Kidney epithelial cell (primary cell): ENCODE measurements at places on chromosomes 1 and 21.

DNA sequence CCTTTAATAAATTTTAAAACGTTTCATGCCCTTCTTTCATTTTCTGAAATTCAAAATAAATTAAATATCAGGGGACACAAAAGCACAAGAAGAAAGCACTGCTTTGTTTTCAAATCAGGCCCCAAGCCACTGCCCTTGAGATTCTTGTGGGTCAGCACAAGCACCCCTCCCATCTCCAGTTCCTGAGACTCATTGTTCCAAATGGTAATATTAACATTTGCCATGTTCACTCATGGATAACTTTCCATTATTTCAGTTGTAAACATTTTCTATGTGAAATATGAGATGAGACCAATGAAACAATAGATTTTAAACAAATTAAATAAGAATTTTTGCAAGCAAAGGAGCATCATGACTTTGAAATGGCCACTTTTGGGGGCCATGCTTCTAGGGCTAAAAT is 7.7 kb downstream of the OVAAL start:
- no peak for DNase-seq

DNA sequence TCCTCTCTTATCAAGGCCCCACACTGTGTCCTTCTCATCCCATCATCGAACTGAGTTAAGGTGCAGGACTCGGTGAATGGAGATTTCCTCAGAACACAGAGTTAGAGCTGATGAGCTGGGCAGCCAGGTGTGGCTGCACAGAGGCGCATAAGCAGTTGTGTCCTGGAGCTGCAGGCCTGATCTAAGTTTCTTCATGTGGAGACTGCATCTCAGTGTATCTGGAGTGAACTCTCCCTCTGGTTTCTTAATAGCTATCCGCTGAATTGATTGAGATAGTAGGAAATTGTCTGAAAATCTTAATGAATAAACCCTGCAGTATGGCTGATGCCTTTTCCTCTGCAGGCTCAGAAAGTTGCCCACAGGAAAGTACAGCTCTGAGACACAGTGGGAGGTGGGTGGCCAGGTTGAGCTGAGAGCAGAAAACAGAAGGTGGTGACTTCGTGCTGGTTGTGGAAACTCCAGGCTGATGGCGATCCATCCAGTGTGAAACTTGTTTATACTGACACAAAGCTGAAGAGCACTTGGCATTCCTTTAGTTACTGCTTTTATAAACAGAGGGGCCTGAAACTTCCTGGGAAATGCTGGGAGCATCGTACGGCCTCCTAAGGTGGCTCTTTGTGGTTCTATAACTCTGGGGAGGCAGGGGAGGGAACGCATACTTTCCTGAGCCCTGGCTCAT is 67.4 kb upstream of the F3 start:
- no peak for DNase-seq

GRCh38 chr1:185404291-185404690 is 87.2 kb upstream of the IVNS1ABP start:
- no peak for DNase-seq

- no peak for DNase-seq
Observed at GRCh38 chr1:226135059-226135651, 51.4 kb downstream of the ACBD3 start.

DNA sequence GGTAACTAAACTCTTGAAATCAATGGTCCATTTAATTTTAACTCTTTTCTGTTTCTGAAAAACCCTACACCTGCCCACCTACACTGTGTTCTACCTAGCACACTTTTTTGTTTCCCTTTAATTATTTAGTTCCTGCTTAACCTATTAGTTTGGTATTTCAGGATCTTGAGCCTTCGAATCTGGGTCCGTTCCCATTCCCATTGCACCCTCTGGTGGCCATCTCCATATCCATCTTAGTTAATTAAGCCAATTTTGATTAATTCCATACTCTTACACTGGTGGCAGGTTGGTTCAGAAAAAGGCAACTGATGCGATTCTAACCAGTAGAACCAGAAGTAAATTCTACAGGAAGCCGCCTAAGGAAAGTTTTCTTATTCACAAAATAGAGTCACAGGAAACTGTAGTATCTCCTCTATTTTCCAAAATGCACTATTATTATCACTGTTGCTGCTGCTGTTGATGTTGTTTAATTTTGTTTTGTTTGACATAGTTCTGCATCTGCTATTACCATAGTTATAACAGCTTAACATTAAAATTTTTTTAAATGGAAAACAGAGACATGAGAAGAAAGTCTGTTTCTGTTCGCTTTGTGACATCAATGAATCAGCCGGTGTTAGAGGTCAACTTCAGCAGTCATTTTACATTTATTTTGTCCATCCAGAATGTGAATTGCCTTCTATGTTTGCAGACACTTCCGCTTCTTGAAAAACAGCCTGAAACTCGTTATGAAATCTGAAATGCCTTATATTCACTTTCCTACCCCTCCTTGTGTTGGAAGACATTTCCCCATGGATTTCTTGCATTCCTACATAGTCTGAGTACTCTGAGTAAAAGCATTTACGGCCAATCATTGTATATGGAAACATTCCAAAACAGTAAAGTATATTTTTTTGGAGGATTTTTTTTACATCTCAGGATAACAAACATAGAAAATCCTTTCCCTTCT is 115.5 kb upstream of the NCAM2 start:
- no peak for DNase-seq

- no peak for DNase-seq
Observed at GRCh38 chr1:201140941-201141260, 13.4 kb downstream of the TMEM9 start.

GRCh38 chr1:35564884-35565741 is 7.5 kb downstream of the NCDN start:
- no peak for DNase-seq

DNA sequence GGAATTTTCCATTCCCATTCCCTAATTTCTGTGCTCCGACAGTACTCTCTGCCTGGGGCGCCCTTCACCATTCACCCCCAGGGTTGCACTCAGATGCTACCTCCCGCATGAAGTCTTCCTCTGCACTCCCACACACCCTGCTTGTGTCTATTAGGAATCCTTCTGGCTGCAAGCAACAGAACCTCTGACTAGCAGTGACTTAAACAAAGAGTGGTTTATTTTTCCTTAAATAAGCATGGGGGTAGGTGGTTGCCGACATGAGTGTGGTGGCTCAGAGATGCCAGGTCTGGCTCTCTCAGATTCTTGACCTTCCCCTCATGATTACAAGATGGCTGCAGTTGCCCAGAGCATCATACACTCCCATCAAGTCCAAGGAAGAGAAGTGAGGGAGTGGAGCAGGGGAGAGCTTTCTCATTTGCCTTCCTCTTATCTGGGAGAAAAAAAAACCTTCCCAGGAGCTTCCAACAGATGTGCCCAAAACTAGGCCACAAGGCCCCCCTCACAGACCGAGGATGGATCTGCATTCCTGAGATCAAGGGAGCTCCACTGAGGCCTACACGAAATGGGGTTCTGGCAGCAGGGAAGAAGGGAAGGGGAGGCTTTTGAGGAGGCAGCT is 49.6 kb upstream of the LBR start:
- no peak for DNase-seq

- DNase-seq = no peak
Observed at GRCh38 chr21:14321042-14321441, 61.9 kb downstream of the HSPA13 start.

DNA sequence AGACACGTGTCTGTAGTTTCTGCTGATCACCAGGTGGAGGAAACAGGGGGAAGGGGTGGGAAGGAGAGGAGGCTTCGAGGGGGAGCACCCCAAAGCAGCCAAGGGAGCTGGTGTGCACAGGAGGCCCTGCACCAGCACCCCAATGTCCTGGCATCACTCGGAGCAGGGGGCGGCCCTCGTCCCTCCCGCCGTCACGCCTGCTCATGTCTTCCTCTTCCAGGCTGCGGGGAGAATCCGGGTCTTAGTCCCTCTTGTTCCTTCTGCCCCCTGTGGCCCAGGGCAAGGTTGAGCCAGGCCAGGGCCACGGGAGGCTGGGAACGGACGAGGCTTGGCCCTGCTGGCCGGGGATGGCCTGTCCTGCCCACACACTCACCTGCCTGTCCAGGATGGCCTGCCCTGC is 21.4 kb upstream of the ARHGEF16 start:
- no peak for DNase-seq

- DNase-seq = no peak
Observed at GRCh38 chr1:15936025-15936424, 39.9 kb downstream of the ZBTB17 start.

DNA sequence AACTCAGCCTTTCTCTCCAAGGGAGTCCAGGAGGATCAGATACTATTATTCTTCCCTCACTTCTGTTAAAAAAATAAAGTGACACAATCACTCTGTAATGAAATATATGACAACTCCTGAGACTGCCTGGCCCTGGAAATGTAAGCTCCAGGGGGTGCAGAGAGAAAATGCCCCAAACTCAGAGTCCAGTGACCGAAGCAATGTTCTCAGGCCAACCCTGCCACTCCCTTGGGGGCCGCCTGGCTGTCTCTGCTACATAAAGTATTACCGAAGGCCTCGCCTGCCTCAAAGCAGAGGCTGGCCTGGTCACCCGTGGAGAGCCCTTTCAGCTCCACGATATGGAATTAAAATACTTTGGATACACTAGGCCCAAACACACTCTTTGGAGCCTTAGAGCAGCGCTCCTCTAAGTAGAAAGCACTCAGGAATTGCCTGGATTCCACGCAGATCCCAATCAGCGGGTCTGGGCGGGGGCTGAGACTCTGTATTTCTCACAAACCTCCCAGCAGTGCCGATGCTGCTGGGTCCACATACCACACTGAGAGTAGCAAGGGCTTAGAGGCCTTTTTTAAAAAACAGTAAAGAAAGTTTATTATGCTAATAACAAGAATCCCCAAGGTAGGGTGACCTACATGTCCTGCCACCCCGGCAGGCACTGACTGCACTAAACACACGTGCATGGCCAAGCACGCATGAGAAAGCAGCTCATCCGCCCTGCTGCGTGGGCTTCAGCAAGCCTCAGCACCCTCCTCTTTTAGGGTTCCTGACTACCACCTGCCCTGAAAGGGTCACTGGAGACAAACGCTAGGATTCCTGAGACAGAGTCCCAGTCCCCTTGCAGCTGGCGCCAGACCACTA is 31.1 kb downstream of the TMCO4 start:
- no peak for DNase-seq
